Epithelial cell of esophagus (primary cell): ENCODE measurements at places on chromosomes 1 and 21.
A peak's percentile ranks its signal among the peaks of the same experiment; 100 is the strongest.

- DNase-seq: no peak
Observed at GRCh38 chr1:207810606-207811295, 58.9 kb downstream of the CD46 start.

DNA sequence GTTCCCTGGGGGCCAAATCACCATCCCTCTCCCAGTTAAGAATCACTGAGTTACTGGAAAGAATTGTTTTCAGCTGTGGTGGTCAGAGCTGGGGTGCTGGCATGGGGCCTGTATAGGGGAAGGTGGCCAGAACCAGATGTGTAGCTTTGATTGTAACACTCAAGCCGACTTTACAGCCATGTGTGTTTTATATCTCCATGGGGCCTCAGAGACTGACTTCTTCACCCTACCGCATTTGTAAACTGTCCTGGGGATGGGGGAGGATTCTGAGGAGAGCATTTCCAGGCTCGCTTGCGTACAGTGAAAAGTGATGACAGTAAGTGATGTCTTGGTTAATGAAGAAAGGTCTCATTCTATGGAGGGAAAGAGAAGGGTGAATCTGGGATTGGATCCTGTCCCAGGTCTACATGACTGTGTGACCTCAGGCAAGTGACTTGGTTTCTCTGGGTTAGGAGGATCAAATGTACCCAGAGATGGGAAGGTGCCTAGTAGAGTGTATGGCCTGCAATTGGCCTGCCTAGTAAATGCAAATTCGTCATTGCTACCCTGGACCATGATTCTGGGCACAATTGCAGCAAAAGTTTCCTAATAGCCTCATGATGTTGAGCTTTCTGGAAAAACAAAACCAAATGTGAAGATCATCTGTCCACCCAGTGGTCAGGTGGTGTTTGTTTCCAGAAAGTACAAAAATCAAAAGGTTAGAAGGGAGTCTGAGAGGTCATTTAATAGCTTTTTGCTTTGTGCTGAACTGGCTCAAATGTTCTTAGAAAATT is 49.7 kb upstream of the RCC2 start:
- DNase-seq: no peak

DNA sequence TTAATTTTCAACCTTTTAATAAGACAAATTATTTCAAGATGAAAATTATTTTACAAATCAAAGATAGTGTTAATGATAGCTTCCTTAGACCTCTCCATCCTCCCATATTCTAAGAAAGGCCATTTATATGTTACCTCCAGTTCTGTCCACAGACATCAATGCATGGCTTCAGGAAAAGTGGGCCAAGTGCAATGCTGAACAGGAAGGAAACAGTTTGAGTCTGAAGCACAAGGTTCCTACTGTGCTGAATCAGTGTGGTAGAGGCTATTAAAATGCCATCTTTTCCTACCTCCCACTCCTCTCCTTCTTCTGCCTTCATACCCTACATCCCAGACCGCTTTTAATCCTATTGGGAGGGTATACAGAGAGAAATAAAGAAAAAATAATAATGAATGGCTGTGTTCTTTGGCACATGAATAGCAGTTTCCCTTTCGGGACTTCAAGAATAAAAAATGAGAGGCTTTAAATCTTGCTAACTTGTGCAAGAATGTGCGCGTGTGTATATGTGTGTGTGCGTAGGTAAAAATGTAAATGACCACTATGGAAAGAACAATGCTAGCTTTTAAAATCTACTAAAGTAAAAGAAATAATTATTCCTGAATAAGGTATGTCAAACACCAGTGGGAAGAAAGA is 62.6 kb upstream of the C1orf105 start:
- no peak for DNase-seq

DNA sequence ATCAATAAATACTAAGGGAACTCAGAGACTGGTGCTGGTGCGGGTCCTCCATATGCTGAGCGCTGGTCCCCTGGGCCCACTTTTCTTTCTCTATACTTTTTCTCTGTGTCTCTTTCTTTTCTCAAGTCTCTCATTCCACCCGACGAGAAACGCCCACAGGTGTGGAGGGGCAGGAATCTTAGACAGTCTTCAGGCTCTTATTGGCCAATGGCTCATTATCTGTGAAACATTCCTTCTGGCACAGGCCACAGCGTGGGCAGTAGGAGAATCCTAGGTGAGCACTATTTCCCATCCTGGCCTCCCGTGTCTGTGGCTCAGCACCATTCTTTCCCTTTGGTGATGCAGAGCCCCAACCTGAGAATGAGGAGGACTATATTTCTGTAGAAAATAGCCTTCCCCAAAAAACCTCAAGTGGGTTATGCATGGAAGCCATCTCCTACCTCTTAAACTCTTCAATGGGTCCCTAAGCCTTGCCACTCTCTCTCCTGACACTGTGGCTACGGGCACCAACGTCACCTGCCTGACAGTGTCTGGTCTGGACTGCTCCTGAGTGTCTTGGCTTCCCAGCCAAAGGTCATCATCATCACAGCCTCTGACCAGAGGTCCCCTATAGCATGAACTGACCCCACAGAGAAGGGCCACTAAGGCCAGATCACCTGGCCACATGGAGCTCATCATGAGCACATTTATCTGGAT is 6.2 kb upstream of the SLAMF1 start:
- DNase-seq: no peak

GRCh38 chr1:2168535-2168934 is 26.0 kb downstream of the FAAP20 start:
- DNase-seq: no peak

- peak; percentile 16 for DNase-seq
Observed at GRCh38 chr1:107874221-107874620, 90.8 kb downstream of the VAV3 start.

GRCh38 chr1:52904208-52904926 is 17.2 kb downstream of the ECHDC2 start:
- no peak for DNase-seq

GRCh38 chr1:205811660-205812059 is 1.3 kb downstream of the SLC41A1 start:
- DNase-seq: no peak

GRCh38 chr1:50023292-50024159 is at the start of gene AGBL4:
Gene AGBL4 (minus strand): TSS chr1:50023954.
- DNase-seq: peak; percentile 46

GRCh38 chr1:31639543-31639942 is 5.1 kb downstream of the PEF1 start:
- DNase-seq: peak; percentile 89

- no peak for DNase-seq
Observed at GRCh38 chr21:38075833-38076587, 159.8 kb upstream of the KCNJ6 start.

GRCh38 chr1:162310337-162310736 is 66.3 kb downstream of the SPATA46 start:
- peak; percentile 86 for DNase-seq

- peak; percentile 8 for DNase-seq
Observed at GRCh38 chr21:44301961-44302406, 2.1 kb downstream of the PFKL start.

DNA sequence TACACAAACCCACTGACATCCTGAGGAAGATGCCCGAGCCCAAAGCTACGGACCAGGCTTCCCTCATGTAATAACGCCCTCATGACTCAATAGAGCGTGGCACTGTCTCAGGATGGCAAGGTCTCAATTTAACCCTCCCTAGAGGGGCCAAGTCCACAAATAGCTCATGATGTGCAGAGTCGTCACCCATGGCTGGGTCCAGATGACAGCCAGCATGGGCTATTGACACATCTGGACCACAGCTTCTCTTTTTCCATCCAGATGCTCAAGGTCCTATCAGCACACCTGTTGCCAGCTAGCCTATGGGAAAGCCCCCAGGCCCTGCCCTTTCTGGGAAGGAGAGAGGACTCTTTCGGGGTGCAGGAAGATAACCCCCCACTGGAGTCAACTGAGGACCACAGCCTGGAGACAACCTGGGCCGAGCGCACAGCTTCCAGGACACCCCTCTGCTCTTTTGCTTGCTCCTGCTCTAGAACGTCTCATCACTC is 2.8 kb downstream of the LAPTM5 start:
- DNase-seq: no peak

DNA sequence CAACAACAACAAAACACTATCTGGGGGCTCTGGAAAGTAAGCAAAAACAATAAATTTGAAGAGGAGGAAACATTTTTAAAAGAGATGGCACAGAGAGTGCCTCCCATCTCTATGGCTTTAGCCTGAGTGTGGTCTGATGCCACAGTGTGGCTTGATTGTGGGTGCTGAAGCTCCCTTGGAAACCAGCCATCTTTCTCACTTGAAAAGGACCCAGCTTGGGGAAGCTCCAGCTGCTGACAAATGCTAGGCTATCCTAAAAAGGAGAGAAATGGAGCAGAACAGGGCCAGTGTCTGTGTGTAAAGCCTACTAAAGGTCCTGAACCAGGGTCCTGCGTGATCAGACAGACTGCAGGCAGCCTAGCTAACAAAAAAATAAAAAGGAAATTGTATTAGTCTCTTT is 642.0 kb upstream of the PTBP2 start:
- no peak for DNase-seq

DNA sequence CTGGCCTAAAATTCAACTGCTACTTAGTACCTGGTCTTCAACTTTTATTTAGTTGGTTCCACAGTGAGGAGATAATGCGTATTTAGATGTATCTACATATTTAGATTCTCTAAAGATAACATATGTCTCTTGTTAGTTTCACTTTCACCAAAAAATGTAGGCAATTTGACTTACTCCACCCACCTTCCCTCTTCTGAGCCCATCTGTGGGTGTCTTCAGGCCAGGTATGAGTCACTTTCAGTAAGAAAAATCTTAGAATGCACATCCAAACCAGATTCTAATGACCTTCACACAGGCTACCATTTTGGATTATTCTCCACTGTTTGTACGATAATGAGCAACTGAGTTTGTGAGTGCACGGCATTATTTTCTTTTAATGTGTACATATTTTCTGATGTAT is 501.7 kb downstream of the NEGR1 start:
- DNase-seq: no peak

- no peak for DNase-seq
Observed at GRCh38 chr1:154794608-154795007, 75.5 kb downstream of the KCNN3 start.

- DNase-seq: no peak
Observed at GRCh38 chr1:153882296-153882912, 40.4 kb downstream of the GATAD2B start.

GRCh38 chr21:39726133-39726532 is 18.9 kb upstream of the IGSF5 start:
- no peak for DNase-seq

DNA sequence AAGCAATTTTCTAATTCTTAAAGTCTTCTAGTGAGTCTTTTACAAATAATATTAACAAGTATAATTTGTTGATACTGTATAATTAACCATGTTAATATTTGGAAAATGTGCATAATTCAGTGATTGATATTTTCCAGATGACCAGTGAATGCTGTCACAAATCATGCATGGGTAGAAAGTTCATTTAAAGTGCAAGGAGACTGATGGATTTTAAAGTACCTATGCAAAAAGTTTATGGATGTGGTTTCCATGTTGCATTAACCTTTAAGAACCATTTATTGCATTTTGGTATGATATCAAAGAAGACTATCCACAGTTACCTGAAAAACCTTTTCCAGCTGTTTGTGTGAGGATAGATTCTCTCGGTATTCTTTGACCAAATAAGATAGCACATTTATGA is 23.2 kb downstream of the CDC73 start:
- DNase-seq: no peak

GRCh38 chr21:25467896-25468295 is 139.4 kb downstream of the MRPL39 start:
- peak; percentile 57 for DNase-seq

DNA sequence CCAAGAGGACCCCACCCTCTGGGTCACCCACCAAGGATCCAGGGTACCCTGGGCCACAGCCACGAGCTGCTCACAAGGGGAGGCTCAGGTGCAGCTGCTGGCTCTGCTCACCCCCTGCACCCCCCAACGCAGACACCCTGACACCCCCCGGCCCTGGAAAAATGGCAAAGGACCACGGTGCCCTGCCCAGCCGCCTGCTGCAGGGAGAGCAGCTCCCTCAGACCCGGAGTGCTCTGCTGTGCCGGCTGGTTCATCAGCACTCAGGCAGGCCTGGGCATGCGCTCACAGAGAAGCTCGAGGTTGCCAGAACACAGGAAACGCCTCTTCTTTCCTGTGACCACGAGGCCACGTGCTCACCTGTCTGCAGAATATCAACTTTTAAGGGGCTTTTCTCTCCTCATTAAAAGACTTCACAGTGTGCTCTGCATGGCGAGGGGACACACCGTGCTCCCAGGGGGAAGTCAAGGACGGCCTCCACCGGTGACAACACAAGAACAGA is 4.3 kb upstream of the C1QTNF12 start:
- DNase-seq: peak; percentile 93

DNA sequence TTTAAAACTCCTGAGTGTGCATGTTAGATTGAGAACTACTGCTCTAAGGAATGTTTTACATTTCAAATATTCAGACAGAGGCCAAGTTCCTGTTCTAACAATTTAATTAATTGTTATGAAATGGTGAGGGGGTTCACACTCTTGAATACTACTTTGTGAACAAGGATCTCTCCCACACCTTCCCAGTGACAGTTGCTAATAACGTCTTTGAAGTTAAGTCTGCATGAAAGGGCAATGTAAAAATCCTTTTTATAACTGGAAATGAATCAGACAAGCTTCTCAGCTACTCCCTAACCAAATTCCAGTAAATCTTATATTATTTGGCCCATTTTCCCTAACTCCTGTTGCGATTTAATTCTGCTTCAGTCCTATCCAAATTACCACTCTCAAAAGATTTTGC is 828.5 kb upstream of the ADAMTS5 start:
- no peak for DNase-seq

- peak; percentile 96 for DNase-seq
Observed at GRCh38 chr1:6325482-6325881, 64.6 kb upstream of the GPR153 start.
